NCI-H510A (cell line): ENCODE measurements at places on chromosomes 1 and 21.

DNA sequence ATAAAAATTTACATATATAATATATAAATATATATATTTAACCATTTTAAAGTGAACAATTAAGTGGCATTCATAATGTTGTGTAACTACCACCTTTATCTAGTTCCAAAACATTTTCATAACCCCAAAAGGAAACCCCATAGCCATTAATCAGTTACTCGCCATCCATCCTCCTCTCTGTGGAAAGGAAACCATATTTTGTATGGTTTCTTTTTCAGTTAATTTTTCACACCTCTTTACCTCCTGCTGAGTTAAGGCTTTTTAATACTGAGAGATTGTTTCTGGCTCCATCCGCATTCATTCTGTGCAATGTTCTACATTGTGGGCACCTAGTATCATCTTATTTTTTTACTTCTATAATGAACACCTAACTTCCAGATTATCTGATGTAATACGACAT lies 512.1 kb downstream of the LMO4 start:
- no peak for DNase-seq

- no peak for DNase-seq
These were observed 25.0 kb downstream of the ABCA4 start for GRCh38 chr1:94095744-94096469.

DNA sequence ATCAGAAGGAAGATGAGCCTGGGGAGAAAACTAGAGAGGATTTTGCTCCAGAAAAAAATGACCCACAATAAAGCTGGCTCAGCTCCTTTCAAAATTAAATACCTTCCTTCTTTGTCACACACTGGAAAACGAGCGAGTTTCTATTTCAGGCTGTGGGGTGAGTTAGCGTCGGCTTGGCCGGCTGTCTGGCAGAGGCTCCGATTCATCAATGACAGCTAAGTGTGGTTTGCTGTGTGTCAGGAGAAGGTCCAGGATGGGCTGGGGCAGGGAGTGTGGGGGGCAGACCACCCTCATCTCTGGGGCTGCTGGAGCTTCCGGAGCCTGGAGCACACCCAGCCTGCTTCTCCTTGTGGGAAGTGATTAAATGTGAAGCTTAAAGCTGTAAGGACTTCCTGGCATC lies 120.2 kb downstream of the ETS2 start:
- DNase-seq, result no peak

DNA sequence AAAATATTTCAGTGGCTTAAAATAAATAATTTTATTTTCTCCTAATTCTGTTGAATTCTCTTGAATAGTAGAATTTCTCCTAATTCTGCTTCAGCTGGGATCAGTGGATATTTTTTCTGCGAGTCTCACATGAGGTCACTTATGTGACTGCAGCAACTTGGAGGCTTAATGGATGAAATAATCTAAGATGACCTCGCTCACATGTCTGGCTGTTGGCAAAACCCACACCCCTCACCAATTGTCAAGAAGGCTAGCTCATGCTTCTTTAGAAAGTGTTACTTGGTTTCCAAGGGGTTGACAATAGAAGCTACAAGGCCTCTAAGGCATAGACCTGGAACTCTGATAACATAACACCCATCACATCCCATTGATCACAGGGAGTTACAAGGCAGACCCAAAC lies 156.9 kb upstream of the DPYD start:
- no peak for DNase-seq

GRCh38 chr1:152946651-152947256 lies at the start of gene SPRR5:
Gene SPRR5 (plus strand): TSS chr1:152947206. CDS start chr1:152948555, 1,349 bp downstream.
- no peak for DNase-seq

GRCh38 chr1:114328361-114328904 lies 174.8 kb upstream of the SYT6 start:
- DNase-seq, result no peak

DNA sequence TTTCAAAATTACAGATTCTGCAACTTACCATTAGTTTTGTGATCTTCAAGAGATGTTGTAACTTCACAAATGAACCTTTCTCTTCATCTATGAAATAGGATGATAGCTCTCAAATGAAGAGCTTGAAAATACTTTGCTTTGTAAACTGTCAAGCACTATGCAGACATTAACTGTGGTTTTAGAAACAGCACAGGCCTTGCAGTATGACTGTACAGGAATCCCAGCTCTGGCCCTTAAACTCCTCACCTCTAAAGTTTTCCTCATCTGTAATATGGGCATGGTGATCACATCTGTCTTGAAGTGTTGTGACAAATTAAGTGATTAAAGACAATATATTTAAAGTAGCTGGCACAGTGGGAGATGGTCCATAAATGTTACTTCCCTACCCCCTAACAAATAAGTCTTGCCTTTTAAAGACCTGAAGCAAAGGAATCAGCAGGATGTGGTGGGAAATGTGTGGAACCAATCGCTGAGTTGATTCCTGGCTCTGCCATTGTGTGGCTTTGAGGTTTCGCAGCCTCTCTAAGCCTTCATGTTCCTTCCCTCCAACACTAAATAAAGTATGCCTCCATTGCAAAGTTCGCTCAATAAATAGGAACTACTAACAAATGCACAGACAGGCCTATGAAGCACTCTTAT lies 5.5 kb upstream of the PTP4A2 start:
- DNase-seq, result no peak

- no peak for DNase-seq
These were observed 16.9 kb upstream of the VAMP3 start for GRCh38 chr1:7754234-7754633.

DNA sequence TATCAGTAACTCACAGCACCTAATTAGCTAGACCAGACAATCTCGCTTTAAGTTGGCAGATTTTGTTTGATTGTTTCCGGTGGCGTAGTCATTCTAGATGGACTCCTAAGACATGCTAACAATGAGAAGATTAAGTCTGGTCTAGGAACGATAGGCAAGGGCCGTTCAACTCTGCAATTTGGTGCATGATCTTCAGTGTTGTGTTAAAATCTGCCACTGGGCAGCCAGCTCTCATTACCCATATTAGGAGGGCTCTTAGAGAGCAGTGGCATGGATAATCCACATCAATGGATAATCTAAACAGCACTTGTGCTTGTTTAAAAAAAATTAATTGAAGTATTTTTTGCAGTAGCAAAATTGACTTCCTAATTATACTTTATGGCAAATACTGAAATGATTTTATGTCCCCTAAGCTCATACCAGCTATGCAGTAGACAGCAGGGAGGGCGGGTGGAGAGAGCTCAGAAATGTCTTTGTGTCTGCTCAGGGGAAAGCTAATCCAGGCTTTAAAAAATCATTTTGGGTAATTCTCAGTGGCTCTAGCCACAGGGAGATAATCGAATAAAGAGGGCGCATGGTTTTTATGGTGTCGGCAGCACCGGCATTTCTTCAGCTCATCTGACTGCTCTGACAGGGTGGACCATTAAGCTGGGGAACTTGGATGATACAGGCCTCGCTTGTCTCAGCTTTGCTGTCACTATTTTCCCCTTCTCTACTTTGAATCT lies 48.5 kb upstream of the IKBKE start:
- DNase-seq, result no peak

GRCh38 chr1:107829036-107829770 lies 135.8 kb downstream of the VAV3 start:
- no peak for DNase-seq
